ENCODE measurements at places on chromosomes 5 and 9.

GRCh38 chr5:14172149-14172795 lies 29.1 kb downstream of the TRIO start:
- no peak for DNase-seq

DNA sequence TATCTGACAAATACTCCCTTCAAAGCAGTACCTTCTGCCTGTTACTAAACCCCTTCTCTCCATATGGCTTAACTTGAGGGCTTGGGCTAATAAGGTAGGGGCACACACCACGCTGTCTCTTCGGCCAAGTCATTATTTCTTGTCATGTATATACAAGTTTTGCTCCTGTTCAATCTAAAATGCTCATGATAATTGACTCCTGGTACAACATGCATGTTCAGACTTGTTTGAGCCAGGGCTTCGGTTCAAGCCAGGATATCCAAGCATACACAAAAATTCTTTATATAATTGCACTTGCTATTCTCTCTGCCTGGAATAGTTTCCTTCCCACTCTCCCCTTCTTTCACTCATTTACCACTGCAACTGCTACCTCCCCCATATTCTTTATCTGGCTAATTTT lies 756.0 kb upstream of the C9orf72 start:
- DNase-seq: no peak

DNA sequence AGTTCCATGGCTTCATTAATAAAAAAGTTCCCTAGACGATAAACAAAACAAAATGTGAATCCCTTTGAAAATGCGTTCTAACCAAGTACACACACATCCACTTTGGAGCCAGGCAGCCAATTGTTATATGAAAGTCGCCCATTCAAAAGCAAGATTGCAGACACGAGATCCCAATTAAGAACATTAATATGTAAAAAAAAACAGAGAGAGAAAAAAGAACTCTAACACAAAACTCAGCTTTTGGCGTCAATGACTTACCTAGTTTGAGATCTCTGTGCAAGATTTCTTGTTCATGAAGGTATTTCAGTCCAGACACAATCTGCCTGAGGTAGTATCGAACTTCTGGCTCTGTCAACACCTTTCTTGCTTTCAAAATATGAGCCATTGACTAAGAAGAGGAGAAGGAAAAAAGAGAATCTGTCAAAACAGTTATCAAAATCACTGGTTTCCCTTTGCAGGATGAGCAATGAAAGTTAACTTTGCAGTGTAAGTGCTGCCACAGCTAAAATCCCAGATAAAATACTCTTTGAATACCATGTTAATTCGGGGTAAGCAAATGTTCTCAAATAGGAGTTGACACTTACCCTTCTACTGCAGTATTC lies 1.6 kb downstream of the PLK2 start:
- no peak for DNase-seq

GRCh38 chr9:112810696-112811490 lies 60.3 kb downstream of the SNX30 start:
- no peak for DNase-seq

DNA sequence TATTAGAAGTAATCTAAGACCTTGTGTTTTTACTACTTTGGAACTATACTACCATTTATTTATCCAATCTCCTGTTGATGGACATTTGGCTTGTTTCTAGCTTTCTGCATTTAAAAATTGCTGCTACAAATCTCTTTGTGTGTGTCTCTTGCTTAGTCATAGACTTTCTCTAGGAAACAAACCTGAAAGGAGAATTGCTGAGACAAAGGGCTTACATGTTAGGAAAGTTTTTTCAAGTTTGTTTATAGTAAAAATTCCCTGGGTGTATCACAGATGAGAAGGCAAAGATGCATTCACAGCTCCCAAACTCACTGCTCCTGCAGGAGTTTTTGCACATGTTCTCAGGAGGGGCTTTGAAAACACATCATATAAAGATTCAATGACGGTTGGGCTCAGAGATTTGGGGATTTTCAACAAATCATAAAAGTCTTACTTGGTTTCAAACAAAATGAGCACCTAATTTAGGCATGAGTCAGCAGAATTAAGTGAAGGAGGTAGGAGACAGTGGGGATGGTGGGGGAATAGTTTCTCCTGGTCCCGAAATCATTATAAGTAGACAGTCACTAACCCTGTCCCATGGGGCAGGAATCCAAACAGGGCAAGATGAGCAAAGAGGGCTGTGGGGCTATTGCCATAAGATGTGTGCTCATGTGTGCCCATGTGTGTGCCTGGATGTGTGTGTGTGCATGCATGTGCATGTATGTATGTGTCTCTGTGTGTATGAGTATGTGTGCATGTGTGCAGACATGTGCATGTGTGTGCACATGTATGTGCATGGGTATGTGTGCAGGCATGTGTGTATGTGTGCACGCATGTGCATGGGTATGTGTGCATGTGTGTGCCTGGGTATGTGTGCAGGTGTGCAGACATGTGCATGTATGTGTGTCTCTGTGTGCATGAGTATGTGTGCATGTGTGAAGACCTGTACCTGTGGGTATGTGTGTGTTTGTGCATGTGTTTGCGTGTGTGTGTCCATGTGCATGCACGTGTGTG lies 43.4 kb upstream of the S1PR3 start:
- DNase-seq: no peak

All from Right ventricle myocardium superior (tissue), 1 donor.